ENCODE measurements at places on chromosomes 7 and 10.

- DNase-seq, result no peak
Observed at GRCh38 chr7:85947767-85948166, 695.9 kb upstream of the GRM3 start.

- DNase-seq, result no peak
Observed at GRCh38 chr7:302054-302992, 12.4 kb downstream of the FOXL3 start.

- no peak for DNase-seq
Observed at GRCh38 chr7:77651575-77652162, 44.6 kb upstream of the RSBN1L start.

DNA sequence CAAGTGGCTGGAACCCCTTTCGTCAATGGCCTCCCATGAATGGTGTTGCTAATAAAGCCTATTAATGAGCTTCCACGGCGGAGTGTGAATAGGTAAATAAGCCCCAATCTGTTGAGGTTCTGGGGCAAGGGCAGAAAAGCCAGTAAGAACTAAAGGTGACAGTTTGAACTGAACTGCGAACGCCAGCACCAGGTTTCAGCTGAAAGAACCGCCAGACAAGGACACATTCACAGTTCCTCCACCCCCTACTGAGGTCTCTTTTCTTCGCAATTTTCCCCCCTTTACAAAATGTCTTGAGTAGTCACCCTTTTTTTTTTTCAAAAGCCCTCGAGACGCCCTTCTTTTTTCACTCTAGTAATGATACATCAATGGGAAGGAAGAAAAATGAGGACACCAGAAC is 2.4 kb upstream of the FGFR2 start:
- DNase-seq, result no peak

DNA sequence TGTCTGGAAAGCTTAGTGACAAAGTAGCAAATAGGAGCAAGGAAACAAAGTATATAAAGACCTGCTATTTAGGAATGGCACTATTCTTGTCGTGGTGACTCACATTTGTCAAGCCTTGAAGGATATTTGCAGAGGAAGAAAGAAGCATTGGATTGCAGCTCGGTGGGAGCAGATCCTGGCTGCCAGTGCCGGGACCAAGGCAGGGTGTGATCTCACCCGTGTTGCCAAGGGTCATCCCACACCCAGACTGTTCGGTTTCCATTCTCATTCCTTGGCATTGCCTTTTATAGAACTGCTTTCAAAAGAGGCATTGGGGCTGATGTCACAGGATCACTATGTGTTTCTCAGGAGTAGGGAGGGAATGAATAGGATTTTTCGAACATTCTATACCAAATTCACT is 176.2 kb downstream of the GALNT17 start:
- DNase-seq, result no peak

DNA sequence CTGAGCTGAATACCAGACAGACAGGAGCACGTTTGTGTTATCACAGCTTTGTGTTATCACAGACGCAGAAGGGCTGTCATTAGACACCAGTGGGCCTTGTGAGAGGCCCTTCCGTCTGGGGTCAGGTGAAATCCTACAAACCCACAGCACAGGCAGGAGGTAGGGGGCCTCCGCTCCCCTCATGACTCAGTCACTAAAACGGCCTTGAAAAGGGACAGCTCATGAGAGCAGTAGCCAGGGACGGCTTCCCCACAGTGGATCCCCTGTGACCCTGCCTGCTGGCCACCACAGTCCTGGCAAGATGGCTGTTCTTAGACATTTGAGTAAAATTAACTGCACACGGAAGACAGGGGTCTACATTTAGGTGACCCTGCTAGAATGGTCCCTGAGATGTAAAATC is 215.8 kb upstream of the PPP2R2D start:
- DNase-seq, result no peak

DNA sequence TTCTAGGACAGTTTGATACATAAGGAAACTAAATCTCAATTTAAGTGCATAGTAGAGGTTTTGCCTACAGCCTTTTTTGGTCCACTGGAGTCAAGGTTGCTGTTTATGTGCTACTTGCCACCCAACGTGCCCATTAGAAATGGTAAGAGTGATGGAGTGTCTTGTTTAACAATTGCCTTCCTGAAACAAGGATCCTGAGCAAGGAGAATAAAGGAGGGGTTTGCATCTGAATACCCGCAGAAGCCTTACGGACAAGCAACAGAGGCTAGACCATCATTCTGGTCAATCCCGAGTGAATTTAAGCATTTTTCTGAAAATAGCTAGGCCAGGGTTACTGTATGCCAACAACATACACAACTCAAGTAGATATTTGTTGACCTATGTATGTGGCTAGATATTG is 63.6 kb downstream of the MARCHF5 start:
- no peak for DNase-seq

DNA sequence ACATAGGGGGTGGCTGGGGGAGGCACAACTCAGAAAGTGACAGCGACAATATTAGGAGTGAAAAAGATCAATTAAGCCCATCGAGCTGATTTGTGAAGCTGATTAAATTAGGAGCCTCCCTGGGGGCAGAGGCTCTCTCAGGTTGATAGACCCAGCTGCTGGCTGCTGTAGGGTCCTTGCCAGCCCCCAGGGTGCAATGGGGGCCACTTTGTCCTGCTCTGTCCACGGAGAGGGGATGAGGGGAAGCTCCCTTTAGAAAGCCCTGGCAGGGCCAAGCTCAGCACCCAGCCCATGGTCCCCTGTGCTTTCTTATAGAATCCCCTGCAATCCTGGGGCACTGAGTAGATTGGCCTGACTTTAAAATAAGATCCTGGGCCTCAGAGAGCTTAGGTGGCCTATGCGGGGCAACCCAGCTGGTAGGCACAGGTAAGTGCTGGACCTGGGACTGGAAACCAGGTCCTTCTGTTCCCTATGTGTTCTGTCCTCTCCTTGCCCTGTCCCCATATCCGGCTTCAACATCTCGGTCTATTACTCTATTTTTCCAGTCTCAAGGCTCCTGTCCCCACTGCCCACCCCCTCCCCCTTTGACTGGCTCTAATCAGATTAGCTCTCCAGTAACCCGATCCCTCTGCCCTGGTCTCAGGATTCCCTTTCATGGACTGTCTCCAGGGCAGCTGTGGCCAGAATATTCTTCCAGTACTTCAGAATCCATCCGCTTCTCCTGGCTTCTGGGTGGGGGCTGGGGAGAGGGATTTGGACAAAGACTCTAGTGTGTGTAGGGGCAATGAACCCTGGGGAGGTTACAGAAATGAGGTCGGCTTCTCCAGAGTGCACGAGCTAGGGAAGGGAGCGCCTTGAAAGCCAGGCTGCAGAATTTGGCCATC is 259.6 kb downstream of the RPS24 start:
- no peak for DNase-seq

DNA sequence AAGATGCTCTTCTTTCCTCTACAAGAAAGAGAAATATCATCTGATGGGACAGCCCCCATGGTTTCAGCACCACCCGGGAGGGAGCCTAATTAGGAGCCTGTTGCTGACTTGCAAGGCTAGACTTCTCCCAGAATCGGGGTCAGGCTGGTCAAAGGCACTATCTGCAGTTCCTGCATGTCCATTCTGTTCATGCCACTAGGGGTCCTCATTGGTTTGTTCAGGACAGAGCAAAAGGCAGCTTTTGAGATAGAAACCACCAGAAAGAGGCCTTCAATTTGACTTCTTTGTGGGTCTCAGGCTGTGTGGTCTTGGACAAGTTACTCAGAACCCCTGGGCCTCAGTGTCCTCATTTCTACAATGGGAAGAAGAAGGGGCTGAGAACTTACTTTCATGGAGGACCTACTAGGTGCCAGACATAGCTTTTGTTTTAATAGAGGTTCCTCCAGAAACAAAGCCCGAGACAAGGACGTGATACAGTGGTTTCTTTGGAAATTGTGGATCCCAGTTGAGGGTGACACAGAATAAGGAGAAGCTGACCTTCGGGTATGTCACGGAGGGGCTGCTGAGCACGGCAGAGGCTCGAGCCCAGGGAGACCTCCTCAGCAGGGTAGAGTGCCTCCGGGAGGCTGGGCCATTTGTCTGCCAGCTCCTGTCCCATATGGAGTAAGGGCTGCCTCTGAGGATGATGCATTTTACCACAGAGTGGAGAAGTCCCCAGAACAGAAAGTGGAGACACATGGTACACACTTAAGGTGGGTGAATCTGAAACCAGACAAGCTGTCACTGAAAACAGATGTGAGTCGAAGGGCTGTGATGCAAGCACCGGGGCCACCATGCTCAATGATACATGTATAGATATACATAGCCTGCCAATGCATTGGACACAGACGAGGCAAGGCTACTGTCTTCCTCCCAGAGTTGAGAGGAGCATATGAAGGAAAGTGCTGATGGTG is 33.1 kb upstream of the NEUROD6 start:
- DNase-seq, result no peak

GRCh38 chr7:113292105-113292504 is 173.8 kb upstream of the SMIM30 start:
- no peak for DNase-seq

DNA sequence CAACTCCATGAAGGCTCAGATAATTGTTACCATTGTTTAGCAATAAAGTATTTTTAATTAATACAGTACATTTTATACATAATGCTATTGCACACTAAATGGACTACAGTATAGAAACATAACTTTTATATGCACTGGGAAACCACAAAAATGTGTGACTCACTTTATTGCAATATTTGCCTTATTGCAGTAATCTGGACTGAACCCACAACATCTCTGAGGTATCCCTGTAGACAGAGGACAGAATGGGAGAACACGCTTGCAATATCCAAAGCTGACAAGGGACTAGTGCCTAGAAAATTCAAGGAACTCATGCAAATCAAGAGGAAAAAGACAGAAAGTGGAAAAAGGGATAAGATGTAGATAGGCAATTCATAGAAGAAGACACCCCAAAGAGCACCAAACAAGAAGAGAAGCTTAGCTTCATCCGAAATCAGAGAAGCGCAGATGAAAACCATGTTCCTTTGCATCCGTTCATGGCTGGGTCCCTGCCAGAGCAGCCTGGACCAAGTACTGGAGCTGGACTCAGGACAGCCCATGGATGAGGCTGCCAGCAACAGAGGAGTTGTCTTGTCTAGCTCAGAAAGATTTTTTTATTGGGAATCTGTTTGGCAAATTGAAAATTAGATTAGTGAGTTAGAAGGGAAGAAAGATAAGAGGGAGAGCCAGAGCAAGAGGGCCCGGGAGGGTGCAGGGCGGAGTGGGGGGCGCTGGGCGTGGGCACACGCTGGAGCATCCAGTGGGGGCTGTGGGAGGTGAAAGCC is 16.0 kb upstream of the GALNTL5 start:
- DNase-seq, result no peak

DNA sequence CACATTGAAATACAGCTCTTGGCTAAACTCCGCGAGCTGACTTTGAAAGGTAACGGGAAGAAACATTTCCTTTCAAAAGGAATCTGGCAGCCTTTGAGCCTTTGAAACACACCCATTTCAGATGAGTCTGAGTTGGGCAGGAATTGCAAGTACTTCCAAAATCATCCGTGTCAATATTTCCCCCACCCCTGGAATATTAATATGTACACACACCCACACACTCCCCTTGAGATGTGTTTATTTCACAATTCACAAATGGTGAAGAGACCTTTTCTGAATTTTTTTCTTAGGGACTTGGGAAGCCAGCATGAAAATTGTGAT is 438.7 kb upstream of the NRP1 start:
- no peak for DNase-seq

GRCh38 chr7:137393570-137393969 is 50.0 kb upstream of the PTN start:
- DNase-seq, result no peak

- DNase-seq, result no peak
Observed at GRCh38 chr10:97612386-97612785, 20.9 kb downstream of the MORN4 start.

GRCh38 chr10:24207341-24207740 is 1.6 kb upstream of the KIAA1217 start:
- DNase-seq, result no peak

GRCh38 chr10:132835848-132836233 is 49.9 kb upstream of the NKX6-2 start:
- no peak for DNase-seq

GRCh38 chr10:98295401-98295811 is 27.4 kb upstream of the LOXL4 start:
- DNase-seq, result no peak

DNA sequence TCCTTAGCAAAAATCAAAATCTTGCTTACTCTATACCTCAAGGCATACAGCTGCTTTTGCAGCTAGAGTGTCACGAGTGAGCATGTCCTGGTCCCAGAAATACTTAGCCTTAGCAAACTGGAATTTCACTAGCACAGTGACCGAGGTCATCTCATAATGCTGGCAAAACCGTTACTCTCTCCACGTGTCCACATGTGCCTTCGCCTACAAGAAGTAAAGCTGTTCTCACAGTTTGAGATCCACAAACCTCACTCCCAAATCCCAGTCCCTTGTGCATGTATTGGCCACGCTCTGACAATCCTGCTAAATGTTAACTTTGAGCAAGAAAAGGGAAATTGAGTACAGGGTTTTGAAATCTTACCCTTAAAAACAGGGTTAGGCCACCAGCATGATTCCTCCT is 111.0 kb upstream of the PLXDC2 start:
- no peak for DNase-seq

DNA sequence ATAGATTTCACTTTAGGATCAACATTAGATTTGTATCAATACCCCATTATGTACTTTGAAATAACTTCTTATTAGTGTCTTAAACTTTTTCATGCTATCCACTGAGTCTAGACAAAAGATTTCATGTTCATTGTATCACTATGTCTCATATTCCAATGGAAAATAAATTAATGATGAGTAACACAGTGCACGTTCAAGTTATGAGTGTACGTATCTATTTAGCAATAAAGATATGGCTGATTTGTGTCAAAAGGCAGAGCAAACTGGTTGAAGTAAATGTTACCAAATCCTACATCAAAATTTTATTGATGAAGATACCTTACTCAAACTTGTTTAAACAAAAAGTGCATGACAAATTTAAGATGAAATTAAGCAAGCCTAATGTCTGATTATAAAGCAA is 102.4 kb downstream of the SEMA3E start:
- no peak for DNase-seq

GRCh38 chr7:46318276-46318675 is 397.2 kb upstream of the IGFBP3 start:
- DNase-seq, result no peak

- DNase-seq, result no peak
Observed at GRCh38 chr10:78305311-78305710, 271.6 kb downstream of the RPS24 start.

DNA sequence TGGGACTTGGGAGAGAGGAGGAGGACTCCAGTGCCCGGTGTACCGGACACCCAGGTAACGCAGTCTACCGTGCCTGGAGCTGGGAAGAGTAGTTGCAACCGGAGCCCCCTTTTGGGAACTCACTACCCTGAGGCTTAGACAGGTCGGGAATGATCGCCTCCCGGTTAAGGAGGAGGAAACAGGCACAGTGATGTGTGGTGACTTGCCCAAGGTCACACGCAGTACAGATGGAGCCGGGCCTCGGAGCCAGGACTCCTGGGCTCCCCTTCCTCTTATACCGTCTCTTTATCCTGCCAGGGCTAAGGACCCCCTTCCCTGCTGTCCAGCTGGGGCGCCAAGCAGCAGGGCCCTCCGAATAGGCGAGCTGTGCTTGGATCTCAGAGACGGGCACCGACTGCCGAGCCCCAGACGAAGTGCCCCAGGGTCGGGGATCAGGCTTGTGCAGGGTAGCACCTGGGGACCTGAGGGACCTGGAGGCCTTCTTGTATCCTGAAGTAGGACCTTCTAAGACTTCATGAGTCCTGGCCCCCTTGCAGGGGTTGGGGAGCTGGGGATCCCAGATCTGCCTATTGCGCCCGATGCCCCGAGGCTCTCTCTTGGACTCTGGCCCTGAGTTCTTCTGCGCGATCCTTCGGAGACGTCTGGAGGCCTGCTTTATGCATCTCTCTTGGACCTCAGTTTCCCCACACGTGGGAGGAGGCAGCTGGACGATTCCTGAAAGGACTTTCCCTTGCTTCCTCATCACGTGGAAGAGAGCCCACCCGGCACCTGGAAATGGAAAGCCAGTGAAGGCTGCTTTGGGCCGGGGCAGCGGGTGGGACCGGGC is 767 bp upstream of the CYP26A1 start:
- no peak for DNase-seq
